ENCODE measurements at places on chromosomes 7 and 10.

DNA sequence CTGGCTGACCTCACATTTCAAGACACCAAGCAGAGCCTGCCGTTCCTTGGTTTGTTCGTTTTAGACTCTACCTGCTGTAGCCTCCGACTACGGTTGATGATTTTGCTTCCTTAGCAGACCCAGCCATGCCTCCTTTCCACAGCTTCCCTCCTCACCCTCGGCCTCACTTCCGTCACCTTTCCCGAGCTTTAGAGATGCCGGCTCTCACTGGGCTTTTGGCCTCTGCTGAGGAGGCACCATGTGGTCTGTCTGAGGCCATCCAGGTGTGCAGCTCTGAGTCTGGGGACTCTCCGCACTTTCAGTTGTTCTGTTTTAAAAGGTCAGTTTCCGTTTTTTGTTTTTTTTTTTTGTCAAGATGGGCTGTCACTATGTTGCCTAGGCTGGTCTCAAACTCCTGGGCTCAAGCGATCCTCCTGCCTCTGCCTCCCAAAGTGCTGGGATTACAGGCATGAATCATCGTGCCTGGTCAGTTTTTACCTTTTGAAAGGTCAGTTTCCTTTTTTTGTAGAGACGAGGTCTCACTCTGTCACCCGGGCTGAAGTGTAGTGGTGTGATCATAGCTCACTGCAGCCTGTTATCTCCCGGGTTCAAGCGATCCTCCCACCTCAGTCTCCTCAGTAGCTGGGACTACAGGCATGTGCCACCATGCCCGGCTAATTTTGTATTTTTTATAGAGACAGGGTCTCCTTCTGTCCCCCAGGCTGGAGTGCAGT lies 11.7 kb downstream of the ORAI2 start:
- DNase-seq = no peak

DNA sequence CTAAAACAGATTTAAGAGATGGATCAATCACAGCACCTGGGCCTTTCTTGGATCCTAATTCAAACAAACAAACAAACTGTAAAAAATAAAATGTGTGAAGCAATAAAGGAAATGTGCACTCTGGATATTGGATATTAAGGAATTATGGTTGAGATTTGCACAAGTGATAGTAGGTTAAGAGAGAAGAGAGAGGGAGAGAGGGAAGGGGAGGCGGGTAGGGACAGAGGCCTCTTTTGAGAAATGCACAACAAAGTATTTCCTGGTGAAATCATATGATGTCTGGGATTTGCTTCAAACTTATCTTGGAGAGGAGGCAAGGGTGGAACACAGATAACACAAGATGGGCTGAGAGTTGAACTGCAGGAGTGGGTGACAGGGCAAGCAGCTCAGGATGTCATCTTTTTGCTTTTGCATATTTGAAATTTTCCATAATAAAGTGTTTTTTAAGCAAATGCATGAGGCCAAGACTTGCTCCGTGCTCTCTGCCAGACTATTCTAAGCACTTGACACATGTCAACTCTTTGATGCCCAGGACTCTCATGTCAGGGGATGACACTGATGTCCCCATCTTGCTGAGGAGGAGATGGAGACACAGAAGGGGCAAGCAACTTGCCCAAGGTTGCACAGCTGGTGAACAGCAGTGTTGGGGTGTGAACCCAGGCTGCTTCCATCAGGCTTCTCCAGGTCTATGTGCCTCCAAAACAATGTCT lies 9.1 kb upstream of the AEBP1 start:
- DNase-seq = no peak

DNA sequence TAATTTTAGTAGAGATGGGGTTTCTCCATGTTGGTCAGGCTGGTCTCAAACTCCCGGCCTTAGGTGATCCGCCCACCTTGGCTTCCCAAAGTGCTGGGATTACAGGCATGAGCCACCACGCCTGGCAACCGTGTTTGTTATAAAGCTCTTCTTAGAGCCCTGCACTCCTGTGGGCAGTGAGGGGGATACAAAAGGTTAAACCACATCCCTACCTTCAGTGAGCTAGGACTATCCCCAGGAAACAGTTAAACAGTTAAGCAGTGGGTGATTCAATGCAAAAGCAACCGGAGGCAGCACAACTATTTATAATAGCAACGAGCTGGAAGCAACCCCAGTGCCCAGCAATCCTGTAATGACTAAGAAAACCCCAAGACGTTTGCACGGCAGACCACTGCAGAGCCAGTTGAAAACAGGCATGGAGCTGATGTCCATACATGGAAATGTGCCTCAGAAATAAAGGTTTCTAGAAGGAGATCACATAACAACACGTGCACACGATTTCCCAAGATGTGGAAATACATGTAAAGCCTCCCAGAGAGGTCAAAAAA lies 107.2 kb upstream of the LYZL2 start:
- DNase-seq = no peak

DNA sequence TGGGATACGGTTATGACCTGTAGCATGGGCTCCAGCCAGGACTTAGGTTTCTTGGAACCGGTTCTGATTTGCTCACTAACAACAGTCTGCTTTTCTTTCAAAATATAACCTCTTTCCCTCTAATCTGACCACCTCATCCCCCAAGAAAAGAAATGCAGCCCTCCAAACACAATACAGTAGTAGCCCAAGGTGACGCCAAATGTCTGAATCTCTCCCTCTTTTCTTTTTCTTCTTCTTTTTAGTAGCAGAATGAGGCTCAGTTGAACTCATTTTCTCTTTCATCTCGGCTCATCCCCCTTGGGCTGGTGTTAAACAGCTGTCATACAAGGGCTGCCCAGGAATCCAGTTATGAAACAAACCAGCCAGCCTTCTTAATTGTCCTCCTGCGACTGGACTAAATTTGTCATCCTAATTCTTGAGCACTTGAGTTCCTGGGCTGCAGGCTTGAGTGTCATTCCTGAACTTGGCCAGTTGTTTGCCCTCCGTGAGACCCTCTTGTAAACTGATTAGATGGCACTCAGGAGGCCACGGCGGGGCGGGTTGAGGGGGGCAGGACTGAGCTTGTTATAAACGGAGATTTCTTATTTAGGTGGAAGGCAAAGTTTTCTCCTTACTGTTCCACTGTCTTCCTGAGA lies 94.8 kb downstream of the SORCS3 start:
- DNase-seq = no peak

GRCh38 chr7:152924826-152925411 lies 165.4 kb downstream of the ACTR3B start:
- DNase-seq = no peak

- no peak for DNase-seq
These were observed 168.6 kb downstream of the CTNNA3 start for GRCh38 chr10:67527351-67527750.

GRCh38 chr7:106813705-106814305 lies 51.3 kb upstream of the PIK3CG start:
- DNase-seq = no peak

DNA sequence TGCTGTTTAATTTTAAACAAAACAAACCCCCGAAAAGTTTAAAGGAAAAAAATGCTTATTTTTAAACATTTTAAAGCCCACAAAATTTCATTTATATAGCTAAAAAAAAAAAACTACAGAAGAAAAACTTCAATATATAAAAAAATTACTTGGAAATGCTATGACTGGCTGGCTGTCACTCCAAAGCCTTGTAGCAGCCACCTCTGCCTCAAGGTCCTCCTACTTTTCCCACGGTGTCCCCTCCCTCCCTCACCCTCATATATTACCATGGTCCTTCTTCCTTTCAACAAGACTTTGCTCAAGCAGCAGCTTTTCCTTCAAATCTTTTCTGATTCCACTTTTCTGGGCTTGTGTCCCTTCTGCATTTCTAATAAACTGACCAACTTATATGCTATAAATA lies 122.0 kb downstream of the TPK1 start:
- no peak for DNase-seq

DNA sequence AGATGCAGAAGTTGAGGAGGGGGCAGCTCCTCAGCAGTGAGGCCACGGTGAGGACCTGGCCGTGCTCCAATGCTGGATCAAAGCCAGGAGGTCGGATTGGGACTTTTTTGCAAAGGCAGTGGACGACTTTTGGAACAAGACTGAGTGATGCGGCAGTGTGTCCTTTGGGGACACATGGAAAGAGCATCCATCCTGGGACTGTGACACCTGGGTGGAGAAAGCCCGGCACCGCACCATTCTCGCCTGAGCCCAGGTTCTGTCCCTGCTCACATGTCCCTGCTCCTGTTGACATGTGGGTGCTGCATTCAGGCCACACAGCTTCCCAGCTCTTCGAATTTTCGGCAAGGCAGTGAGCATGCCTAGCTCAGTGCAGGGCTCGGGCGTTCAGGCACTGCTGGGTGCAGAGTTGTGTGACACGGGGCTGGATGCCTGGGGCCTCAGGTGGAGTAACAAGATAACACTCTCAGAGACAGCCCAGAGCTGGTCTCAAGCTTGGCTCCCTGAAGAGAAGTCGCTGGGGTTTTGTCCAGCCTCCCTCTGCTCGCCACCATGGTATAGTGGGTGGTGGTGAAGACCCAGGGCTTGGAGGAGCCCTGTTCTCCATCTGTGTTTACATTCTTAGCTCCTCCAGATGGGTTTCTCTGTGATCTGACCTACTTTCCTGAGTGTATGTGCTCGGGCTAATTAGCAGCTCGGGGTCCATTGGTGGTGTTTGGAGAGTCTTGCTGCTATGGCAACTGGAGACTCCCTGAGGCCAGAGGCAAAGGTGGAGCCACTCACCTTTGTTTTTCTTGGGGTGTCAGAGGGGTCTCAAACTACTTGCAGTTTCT lies 111.7 kb upstream of the BTBD16 start:
- DNase-seq = no peak

- peak; percentile 46 for DNase-seq
These were observed 14.3 kb downstream of the ZC3HAV1 start for GRCh38 chr7:139095194-139095659.

GRCh38 chr7:42726066-42726785 lies 185.6 kb downstream of the C7orf25 start:
- DNase-seq = no peak

GRCh38 chr10:131179361-131179760 lies 132.2 kb downstream of the TCERG1L start:
- no peak for DNase-seq

- DNase-seq = no peak
These were observed 481.6 kb downstream of the RPS24 start for GRCh38 chr10:78515038-78515872.

- DNase-seq = no peak
These were observed 1.2 kb upstream of the LRMDA start for GRCh38 chr10:75430000-75430763.

DNA sequence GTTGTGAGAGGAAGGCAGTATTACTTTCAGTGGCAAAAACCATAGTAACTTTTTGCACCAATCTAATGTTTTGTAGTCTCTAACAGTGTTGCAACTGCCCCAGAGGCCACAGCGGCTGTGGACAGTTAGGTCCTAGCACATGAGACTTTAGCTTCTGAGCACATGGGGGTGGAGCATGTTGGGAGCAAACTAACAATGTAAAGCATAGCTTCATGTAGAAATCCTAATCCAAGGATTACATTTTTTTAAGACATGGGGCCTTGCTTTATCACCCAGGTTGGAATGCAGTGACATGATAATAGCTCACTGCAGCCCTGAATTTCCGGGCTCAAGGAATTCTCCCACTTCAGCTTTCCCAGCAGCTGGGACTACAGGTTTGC lies 49.0 kb downstream of the LAMB1 start:
- DNase-seq = no peak

GRCh38 chr10:68871105-68871711 lies 29.9 kb upstream of the DDX50 start:
- DNase-seq = no peak

GRCh38 chr7:87057210-87057609 lies 2.2 kb downstream of the ELAPOR2 start:
- DNase-seq = no peak

DNA sequence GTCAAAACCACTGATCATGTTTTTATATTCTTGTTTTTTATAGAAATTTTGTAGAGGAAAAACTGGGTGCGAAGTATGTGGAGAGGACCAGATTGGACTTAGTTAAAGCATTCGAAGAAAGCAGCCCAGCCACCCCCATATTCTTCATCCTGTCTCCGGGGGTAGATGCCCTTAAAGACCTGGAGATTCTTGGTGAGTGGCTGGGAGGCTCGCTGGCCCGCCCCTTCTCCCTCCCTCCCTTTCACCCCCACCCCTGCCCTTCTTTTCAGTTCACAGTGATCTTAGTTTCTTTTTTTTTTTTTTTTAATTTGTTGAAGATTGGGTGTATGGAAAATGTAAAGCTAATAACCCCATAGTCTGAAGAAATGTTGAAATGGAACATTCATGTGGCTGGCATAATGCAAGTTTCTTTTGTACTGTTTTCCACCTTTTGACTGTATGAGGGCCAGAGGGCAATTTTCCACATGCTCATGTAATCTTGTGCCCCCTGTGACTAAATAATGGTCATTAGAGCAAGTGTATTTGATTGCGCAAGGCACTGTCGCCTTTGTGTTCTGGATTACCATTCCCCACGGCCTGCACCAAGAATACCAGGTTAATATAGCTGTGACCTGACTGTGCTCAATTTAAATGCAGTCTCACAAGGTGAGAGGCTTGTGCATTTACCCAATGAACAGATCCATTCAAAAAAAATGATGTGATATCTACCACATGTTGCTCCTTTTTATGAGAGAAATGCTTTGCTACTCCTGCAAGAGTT lies 77.7 kb downstream of the CDCA7L start:
- no peak for DNase-seq

- DNase-seq = no peak
These were observed 393.3 kb downstream of the KCNMA1 start for GRCh38 chr10:77244286-77244685.

- no peak for DNase-seq
These were observed 14.6 kb downstream of the PPIA start for GRCh38 chr7:44811093-44811492.

GRCh38 chr10:117823980-117824379 lies 222.8 kb downstream of the RAB11FIP2 start:
- DNase-seq = no peak

DNA sequence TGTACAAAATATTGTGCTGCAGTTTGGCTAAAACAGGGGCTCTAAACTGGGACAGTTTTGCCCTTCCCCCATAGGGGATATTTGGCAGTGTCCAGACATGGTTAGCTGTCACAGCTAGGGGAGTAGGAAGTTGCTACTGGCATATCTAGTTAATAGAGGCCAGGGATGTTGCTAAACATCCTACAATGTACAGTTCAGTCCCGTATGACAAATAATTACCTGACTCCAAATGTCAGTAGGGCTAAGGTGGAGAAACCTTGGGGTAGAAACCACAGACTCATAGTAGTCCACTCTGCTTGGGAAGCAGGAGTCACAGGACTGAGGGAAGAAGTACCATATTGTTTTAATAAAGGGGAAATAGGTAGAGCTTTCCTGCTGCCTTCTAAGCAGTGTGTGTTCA lies 39.8 kb downstream of the WBP1L start:
- no peak for DNase-seq
